ENCODE measurements at places on chromosomes 7 and 10.

DNA sequence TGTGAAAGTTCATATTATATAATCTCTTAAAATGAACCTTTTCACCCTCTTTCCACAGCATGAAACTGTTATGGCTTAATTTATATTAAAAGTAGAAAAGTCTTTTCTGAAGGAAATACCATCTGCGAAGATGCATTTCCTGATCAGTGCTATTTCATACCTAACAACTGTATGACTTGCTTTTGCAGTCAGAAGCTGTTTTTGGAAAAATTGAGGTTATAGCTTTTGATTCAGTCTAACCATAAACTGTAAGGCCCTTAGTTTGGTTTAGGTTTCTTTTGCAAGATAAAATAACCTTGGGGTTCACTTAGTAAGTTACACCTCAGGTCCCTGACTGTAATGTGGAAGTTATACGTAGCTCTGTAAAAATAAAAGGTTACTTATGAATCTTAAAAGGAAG lies 22.7 kb upstream of the PARP12 start:
- no peak for DNase-seq

DNA sequence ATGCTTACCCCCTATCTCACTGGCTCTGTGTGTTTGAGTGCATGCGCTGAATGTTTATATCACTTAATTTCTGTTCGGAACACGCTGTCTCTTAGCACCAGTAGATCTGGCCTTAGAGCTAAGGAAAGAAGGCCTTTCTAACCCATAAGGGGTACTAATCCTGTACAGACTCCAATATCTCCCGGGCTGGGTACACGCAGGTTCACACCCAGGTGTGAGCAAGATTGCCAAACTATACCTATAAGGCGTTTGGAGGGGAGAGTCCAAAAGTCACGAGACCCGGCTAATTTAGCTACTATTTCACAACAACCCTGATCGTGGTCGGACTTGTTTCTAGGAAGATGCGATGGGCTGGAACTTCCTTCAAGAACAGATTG lies 727 bp upstream of the PDSS1 start:
- DNase-seq, result no peak

GRCh38 chr7:135102372-135102771 lies 45.5 kb upstream of the TMEM140 start:
- no peak for DNase-seq

GRCh38 chr10:91513598-91514424 lies 103.7 kb downstream of the HECTD2 start:
- DNase-seq, result no peak

DNA sequence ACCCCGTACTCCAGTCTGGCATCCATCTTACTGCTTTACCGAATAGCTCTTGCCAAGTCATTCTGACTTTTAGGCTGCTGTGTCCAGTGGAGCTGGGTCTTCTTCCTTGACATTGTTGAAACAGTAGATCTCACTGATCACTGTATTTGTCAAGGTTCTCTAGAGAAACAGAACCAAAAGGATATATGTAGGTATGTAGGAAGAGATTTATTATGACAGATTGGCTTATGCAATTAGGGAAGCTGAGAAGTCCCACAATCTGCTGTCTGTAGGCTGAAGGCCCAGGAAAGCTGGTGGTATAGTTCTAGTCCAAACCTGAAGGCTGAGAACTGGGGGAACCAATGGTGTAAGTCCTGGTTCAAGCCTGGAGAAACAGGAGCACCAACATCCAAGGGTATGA lies 12.1 kb upstream of the PRRT4 start:
- DNase-seq, result no peak

- DNase-seq, result no peak
Observed at GRCh38 chr7:129493555-129493954, 8.8 kb upstream of the SMKR1 start.

GRCh38 chr10:98402931-98403718 lies 11.9 kb downstream of the PYROXD2 start:
- DNase-seq, result no peak

- no peak for DNase-seq
Observed at GRCh38 chr10:85986777-85987176, 379.8 kb downstream of the GRID1 start.

- DNase-seq, result no peak
Observed at GRCh38 chr10:129329385-129330055, 137.5 kb upstream of the MGMT start.

DNA sequence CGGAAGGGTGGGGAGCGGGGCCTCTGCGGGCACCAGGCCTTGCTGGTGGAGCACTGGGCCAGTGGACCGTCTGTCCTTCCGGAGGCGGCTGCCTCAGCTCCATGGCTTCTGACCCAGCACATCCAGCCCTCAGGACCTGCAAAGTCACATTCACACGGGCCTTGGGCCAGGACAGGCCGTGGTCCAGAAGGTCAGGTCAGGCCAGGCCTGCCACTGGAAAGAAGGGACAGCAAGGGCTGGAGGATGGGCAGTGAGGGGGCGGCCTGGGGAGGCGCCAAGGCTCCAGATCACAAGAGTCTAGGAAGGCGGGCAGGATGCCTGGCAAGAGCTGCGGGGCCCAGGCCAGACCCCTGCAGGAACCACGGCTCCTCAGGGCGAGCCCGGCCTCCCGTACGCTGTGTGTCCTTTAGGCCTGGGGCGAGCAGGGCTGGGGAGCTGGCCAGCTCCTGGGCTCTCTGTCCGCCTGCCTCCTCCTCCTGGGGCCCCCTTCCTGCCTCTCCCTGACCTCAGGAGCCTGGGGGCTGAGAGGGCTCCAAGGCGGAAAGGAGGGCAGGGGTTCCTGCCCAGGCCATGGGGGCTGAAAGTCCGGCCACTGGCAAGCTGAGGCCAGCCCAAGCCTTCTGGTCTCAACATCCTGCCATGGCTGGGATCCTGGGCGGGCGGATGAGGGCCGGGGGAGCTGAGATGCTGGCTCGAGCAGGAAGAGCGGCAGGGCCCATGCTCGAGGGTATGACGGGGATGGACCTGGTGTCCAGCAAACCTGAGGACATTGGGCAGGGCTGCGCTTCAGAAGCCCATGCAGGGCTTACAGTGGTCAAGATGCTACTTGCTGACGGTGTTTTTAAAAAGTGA lies 225.8 kb downstream of the ELFN1 start:
- no peak for DNase-seq

DNA sequence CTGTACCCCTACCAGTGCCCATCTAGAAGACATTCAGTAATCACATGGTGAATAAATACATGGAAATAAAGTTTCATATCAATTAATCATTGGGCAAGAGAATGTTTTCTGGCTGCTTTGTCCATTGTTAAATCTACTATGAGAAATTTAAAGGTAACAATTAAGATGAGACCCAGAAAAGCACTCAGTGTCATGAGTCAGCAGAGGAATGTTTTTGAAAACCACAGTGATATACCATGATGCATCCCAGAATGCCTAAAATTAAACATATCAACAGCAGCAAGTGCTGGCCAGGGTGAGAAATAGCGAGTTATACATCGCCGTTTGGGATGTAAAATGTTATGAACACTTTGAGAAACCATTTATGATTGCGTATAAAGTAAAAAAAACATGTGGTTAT lies 825.3 kb upstream of the C7orf33 start:
- no peak for DNase-seq

DNA sequence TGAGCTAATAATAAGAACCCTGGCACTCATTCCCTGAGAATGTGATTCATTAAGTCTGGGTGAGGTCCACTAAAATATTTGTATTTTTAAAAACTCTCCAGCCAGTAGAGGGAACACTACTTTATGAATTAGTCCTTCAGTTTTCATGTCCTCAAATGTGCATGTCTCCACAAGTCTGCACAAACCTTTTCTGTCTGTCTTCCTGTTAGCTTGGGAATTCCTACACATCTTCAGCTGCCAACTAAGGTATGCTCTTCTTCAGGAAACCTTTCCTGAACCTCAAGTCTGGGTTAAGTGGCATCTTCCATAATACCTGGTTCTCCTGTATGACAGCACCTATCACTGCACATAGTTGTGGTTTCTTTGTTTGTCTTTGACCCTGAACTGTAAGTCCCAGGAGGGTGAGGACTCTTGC lies 119.6 kb upstream of the MKX start:
- DNase-seq, result no peak

DNA sequence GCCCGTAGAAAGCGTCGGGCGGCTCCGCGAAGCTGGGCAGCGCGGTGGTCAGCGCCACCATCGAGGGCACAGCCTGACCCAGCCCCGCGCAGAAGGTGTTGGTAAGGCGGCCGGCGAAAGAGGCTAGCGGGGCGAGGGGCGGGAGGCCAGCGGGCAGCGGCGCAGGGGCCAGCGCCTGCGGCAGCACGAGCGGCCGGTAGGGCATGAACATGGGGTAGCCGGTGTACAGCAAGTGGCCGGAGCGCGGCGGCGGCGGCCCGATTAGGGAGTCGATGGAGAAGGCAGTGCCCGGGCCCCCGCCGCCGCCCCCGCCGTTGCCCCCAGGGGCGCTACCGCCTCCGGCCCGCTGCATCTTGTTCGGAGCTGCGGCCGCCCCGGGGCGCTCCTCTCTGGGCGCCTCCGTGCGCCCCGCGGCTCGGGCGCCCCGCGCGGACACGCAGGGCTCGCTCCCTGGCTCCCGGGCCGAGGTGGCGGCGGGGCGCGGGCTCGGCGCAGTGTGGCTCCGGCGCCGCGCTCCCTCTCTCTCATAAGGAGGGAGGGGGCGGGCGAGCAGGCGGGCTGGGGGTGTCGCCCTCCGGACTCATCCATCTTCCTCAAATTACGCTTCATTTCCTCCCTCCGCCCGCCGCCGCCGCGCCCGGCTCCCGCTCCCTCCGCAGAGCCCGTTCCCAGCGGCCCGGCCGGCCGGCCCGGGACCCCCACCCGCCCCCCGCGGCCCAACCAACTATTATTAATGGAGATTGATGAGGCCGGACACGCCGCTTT lies at the start of gene GBX1:
Gene GBX1, minus strand, starts transcription at position 498 of the 765 bp plus-strand sequence. Its CDS starts 146 bp downstream, at position 352.
- DNase-seq, result peak; percentile 72

DNA sequence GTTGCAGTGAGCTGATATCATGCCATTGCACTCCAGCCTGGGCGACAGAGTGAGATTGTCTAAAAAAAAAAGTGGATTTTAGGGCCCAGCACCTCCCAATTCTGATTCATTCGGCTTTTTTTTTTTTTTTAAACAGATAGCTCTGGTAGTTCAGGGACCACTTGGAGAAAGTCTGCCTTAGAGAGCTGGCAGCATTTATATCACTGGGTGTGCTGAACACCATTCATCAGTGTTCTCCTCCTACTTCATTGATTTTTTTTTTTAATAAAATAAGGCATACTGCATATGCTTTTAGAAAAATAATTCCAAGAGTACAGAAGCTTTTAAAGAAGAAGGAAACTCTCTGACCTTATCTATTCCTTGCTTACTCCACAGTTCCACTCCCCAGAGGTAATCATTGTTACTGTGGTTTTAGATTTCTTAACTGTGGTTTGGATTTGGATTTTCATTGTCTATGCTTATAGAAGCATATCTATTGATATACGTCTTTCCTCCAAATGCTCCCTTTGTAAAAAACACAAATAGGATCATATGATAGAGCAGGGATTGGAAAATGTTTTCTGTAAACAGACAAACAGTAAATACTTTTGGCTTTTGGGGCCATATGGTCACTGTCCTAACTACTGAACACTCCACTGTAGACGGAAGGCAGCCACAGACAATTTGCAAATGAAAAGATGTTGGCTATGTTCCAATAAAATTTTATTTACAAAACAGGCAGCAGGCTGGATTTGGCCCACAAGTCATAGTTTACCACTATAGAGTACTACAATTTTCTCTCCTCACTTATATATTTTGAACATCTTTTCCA lies 21.1 kb upstream of the SAR1A start:
- DNase-seq, result no peak

DNA sequence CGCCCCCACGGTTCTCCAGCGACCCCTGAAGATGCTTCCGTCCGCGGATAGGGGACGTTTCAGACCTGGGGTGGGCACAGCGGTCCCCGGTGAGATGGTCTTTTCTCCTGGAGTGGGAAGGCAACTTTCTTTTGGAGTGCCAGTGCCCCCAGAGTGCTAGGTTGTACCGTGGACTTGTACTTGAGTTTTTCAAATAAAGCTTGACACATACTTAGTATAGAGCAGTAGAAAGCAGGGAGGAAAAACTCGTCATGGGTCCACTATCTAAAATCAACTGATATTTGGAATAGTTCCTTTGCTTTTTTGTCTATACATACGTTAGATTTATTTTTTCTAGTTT lies 28.4 kb downstream of the RBM20 start:
- DNase-seq, result no peak

DNA sequence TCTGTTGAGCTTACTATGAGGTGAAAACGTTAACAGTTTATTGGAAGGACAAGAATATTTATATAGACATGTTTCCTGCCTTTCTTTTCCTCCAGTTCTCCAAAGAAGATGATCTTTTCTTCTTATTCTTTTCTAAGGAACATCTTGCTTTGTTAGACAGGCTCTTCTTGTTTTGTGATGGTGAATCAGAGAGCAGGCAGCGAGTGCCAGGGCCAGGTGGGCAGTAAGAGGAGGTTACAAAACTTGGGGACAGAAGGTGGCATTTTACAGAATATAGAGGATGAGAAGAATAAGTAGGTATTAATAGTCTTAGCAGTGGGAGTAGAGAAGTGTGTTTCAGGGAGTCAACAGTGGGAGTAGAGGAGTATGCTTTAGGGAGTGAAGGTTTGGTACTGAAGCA lies 223.6 kb downstream of the ARL4A start:
- no peak for DNase-seq

- DNase-seq, result peak; percentile 33
Observed at GRCh38 chr10:133258066-133258817, 18.4 kb downstream of the ADAM8 start.

GRCh38 chr7:106895246-106895864 lies 30.3 kb downstream of the PIK3CG start:
- peak; percentile 17 for DNase-seq

DNA sequence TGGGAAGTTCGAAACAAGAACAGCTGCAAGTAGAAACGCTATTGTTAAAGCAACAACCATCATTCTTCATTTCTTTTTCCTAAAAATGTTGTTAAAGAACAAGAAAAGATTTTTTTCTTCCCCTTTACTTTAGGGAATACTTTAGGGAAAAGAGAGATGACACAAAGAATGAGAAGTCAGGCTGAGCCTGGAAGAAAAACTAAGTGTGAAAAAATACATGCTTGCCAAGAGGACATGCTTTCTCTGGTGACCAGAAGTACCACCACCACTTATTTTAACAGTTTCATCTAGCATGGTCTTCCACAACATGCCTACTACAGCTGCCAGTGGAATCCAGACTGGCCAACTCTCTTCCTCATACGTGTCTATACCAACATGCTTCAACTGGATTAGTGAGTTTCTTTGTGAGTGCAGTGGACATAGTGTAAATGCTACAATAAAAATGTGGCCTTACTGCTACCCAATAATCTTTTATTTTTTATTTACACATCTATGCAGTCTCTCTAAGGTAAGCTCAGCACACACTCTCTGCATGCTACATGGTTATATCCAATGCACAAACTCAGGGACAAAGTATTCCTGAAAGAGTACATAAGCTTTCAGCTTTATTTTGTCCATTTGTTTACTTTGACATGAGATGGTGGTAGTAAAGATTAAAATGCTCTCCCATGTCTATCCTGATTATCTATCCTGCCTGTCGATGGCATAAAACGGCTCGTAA lies 196.2 kb downstream of the TAX1BP1 start:
- DNase-seq, result no peak
